Pulmonary artery endothelial cell (primary cell): ENCODE measurements at places on chromosomes 4 and X. TPM values are rescaled to one million over a fixed set of nuclear protein-coding genes. Genes with fewer than 3 reads are reported as not detected.

DNA sequence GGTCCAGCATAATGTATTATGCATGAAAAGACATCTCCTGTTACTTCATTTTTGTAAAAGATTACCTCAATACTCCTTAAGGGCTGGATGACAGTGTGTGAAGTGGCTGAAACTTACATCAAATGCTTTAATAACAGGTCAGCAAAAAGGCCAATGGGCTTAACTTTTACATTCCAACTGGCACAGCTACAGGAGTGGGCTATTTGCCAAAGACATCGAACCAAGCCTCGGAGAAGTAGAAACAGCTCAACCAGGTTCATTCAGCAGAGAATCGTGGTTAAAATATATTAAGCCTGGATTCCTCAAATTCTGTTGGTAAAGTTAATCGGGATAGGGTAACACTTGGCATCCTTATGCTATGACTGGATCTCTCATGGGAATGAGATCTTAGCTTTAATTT, 639.7 kb downstream of the TRIML1 start:
- DNase-seq = no peak

The PLK4 gene
- 19.2 and 33.5 TPM in 2 replicates for total RNA-seq

- DNase-seq = no peak
Observed at GRCh38 chr4:185304944-185305690, 90.6 kb downstream of the LRP2BP start.

- no peak for DNase-seq
Observed at GRCh38 chr4:112523764-112524505, 8.0 kb upstream of the NEUROG2 start.

- DNase-seq = no peak
Observed at GRCh38 chrX:81308086-81308829, 106.4 kb downstream of the SH3BGRL start.

- DNase-seq = no peak
Observed at GRCh38 chrX:21952624-21953023, 12.1 kb downstream of the SMS start.

- DNase-seq = no peak
Observed at GRCh38 chr4:149823769-149824221, 8.2 kb upstream of the IQCM start.

DNA sequence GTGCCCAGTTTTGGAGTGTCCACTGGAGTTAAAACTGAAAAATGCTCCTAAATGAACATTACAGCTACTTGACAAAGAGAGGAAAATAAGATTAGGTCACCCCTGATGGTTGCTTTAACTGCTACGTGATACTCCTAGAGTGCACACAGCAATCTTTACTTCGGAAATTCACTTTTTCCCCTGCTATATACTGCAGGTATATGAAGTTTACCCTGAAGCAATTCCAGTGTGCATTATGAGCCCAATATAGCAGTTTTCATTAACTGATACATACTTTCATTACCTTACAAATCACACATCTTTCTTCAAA, 773 bp upstream of the ZNF827 start:
- no peak for DNase-seq

The UGT8 gene
- total RNA-seq = not detected in 2 replicates

The PPARGC1A gene
- total RNA-seq = not detected in 2 replicates

- DNase-seq = no peak
Observed at GRCh38 chr4:41541687-41542094, 3.7 kb downstream of the LIMCH1 start.

DNA sequence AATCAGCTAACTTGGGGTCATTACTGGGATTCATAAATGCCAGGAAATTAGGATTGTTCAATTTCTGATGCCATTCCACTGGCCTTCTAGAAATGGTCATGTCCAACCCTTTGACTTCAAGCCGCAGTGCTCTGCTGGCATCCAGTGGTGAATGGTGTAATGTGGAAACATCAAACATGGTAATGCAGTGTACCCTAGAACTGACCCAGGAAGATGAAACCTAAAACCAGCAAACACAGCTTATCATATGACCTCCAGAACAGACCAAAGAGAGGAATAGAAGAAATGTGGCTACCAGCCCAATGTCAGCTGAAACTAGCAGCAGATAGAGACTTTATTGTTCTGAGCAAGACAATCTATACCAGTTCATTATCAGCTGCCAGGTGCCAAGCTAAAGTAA, 13.8 kb downstream of the CXCL13 start:
- no peak for DNase-seq

DNA sequence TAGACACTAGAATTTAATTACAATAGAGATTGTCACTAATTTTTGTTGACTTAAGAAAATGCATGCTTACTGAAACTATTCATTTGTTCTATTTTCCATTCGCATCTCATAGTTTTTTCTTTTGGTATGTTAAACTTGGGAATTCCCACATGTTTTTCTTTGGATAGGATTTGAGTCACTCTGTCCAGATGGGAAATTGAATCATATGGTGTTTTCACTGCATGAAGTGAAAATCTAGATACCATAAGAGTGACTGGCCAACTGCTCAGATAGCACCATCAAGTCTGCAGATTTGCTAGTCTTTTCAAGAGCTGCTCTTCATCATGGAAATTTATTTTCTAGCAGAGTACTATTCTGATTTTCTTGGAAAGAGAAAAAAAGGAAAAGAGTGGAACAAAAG, 172.6 kb downstream of the FAM47B start:
- peak; percentile 5 for DNase-seq

GRCh38 chr4:159158083-159158617, 55.3 kb downstream of the RAPGEF2 start:
- DNase-seq = no peak

DNA sequence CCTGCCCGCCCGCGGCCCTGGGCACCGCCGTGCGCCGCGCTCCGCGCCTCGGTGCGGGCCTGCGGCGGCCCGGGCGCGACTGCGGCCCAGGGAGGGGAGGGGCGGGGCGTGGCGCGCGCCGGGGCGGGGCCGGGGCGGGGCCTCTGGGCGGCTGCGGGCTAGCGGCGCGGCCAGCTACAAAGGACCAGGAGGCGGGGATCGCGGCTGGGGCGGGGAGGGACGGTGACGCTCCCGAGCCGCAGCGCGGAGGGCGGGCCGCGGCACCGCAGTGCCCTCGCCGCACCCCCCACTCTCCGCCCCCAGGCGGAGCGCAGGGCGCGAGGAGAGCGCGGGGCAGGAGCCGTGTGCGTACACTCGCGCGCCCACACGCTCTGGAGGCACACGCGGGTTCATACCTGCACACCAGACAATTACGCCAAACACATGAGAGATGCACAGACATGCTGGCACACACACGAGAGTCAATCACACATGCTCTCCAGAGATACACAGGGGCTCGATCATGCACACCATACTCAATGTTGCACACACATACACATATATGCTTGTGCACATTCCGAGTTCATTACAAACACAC, at the start of gene CRMP1:
Gene CRMP1 (minus strand): TSS at position 83 of the 577 bp plus-strand sequence. CDS start 117 bp downstream, outside the sequence.
- DNase-seq = no peak

- peak; percentile 30 for DNase-seq
Observed at GRCh38 chrX:57595381-57595811, 3.6 kb downstream of the ZXDB start.

GRCh38 chr4:19213388-19213787, 1038.3 kb upstream of the SLIT2 start:
- DNase-seq = no peak

The XK gene
- under 0.01 TPM in 2 replicates for total RNA-seq

- no peak for DNase-seq
Observed at GRCh38 chrX:107465932-107466620, 16.6 kb downstream of the FRMPD3 start.

- DNase-seq = no peak
Observed at GRCh38 chr4:78772526-78773091, 3.5 kb upstream of the BMP2K start.

DNA sequence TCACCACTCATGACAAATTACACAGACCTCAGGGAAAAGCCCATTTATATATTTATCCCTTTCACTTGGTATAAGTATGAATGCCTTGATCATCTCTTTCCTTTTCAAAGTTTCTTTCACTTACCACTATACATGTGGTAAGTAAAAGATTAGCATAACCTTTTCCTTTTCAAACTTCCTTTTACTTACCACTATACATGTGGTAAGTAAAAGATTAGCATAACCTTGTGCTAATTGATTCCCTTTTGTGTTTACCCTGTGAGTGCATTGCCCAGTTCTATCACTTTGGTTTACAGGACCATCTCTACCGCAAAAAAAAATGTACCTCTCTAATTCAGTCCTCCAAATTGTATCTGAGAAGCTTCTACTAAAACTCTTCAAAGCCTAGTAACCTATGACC, 32.7 kb upstream of the TCEANC start:
- no peak for DNase-seq
